ENCODE measurements at places on chromosomes 3 and 15.

GRCh38 chr3:185900228-185900627, 37.6 kb downstream of the TRA2B start:
- DNase-seq = no peak

DNA sequence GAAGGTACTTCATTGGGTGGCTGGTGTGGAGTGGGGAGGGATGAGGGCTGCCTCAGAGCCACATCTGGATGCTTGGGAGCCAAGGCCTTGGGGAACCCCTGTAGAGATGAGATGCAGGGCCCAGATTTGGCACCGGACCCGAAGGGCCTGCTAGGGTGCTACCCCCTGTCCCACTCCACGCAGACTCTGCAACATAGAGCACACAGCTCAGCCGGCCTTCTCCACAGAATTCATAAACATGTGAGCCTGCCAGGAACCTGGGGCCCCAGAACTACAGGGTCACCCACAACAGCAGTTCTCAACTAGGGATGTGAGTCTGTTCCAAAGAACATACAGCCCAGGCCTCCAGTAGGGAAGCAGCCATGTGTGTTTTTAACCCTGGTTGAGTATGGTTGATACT, 62.8 kb downstream of the LRIG1 start:
- no peak for DNase-seq

- DNase-seq = no peak
These were observed 564.7 kb downstream of the ROBO1 start for GRCh38 chr3:79203144-79203519.

GRCh38 chr15:85979929-85980328, 99.7 kb upstream of the AGBL1 start:
- no peak for DNase-seq

GRCh38 chr3:23319366-23320312, 116.5 kb downstream of the UBE2E2 start:
- DNase-seq = no peak

DNA sequence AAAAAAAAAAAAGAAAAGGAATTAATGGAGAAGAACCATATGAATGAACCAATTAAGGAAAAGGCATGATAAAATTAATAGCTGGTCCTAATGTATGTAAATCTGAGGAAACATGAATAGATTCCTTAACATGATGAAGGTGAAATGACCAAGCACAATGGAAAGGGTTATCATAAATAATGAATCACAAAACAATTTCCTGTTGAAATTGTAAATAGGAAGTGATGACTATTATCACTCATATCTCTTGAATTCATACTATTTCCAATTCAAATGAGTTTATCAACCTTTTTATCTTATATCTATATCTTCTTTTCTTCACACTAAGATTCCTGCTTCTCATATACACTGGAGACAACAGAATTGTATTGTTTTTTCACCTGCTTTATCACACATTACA, 32.0 kb downstream of the AADACL2 start:
- DNase-seq = no peak

DNA sequence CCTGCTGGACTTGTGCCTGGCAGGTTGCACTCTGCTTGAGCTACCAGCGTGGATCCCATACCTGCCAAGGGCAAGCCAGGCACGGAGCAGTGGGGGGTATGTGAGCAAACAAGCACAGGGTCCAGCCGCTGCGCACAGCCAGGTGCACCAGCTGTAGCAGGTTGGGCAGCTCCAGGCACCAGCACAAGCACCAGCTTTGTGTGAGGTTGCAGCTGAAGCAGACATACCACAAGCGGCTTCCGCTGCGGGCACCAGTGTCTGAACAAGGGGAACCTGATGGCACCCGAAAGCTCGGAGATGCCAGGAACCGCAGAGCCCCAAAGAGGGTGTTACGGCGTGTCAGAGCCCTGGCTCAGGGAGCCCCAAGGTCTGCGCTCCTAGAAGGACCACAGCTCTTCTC, 472.7 kb upstream of the ARL6 start:
- no peak for DNase-seq

DNA sequence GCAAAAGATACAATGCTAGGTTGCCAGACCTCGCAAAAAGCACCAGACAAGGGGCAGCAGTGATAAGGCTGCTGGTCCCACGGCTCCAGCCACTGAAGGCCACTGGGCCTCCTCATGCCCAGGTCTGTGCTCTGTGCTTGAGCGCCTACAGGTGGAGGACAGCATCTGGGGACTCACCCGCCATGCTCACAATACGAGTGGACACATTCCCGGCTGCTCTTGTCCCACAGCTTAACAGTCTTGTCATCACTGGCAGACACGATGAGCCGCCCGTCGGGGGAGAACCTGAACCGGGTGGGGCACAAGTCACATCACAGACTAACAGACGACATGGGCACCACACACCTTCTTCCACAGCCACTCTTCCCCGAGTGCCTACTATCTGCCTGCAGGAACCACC, 7.4 kb downstream of the POC1A start:
- DNase-seq = no peak

- no peak for DNase-seq
These were observed 185.1 kb upstream of the GALNT15 start for GRCh38 chr3:15989419-15989818.

All from NT2/D1 (cell line).